DMS153 (cell line): ENCODE measurements at places on chromosomes 11 and 22.

DNA sequence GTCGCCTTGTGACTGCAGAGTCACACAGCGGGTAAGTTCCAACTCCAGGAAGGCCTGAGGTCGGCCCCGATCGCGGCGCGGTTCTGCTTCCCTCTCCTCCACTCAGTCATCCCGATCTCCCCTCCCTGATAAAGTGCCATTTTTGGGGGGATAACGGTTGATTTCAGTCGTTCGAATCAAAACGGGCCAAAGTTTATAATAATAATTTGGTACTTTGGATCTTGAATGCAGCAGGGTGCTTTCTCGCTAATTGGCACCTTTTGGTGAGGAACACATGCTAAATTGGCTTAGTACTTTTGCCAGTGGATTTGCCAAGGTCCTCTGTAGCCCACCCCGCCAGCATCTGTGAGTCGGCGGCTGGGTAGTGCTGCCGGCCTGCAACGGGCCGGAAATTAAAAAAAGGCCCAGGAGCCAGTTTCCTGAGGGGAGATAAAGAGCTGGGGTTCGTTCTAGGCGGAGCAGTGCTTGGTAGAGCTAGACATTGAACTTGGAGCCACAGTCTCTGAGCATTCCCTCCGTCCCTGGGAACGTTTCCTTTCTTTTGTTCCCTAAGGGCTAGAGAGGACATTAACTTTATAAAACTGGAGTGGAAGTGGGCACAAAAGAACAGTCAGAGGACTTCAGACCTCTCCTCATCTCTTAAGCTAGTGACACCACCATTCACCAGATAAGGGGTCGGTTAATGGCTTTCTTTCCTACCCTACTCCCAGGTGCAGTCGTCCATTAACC is 997 bp downstream of the UBE2L3 start:
- DNase-seq = no peak

- no peak for DNase-seq
Observed at GRCh38 chr22:32880061-32880460, 78.6 kb downstream of the TIMP3 start.

DNA sequence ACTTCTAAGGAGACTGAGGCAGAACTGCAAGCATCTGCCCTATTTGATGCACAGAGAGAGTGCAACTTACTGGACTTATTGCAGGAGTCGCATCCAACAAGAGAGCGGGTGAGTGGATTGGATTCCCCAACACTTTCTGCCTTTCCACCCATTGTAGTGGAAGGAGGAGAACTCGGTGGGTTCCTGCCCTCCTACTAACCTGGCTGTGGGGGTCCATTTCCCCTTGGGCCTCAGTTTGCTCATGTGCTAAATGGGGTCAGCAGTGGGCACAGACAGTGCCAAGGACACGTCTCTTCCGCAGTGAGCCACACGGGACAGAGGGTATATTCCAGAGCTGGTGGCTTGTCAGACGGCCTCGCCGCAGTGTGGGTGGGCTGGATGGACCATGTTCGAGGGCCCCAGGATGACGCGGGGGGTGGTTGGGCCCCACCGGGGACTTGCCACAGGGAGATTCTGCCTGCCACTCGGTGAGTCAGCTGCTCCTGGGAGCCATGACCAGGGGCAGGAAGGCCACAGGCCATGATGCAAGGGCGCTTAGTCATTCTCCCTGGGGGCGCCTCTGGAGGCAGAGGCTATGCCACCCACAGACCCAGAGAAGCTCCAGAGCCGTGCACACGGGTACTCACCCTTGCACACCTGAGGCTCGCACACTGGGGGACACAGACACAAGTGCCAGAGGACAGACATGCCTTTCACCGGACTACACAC is 8.2 kb downstream of the ALX4 start:
- no peak for DNase-seq

- no peak for DNase-seq
Observed at GRCh38 chr11:134745456-134745855, 333.4 kb upstream of the B3GAT1 start.

DNA sequence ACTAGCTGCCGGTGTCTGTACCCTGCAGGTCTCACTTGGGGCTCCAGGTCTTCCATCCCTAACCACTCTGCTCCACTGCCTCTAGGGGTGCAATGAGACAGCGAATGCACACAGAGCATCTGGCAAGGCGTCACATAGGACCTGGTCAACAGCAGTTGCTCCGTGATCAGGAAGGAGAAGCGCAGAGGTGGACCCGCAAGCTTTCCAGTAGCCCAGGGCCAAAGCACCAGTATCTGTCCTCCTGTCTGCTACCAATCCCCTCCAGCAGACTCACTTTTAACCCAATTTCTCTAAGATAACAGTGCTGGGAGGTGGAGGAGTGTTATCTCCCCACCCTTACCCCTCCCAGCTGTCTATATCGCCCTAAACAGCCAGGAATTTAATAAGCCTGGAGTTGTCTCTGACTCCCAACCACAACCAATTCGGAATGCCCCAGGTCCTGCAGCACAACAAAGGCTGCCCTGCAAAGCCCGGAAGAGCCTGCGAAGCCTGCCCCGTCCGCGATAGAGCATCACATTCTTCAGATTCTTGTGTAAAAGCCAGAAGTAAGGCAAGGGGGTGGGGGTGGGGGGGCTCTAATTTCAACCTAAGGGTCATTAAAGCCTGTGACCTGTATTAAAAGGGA is 19.3 kb downstream of the MYH9 start:
- no peak for DNase-seq

GRCh38 chr11:99911116-99911515 is 776.0 kb upstream of the ARHGAP42 start:
- DNase-seq = no peak

- DNase-seq = no peak
Observed at GRCh38 chr11:119218141-119218878, 12.2 kb downstream of the CBL start.

GRCh38 chr11:1639666-1640065 is 10.1 kb downstream of the KRTAP5-5 start:
- no peak for DNase-seq

DNA sequence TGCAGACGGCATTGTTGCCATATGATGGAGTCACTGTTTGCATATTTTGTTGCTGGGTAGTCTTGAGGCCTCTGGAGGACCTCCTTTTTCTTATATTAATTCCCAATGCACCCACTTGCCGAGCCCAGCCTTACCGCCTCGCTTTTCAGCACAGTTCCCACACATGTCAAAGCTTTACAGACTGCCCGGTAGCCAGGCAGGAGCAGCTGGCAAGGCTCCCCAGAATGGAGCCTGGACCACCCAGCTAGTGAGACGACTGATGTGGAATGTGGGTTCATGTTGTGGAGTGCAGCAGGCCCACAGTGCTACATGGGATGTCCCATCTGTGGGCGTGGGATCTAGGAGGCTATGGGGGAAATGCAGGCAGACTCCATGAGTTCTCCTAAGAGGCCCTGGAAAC is 99.4 kb upstream of the MTMR2 start:
- no peak for DNase-seq

DNA sequence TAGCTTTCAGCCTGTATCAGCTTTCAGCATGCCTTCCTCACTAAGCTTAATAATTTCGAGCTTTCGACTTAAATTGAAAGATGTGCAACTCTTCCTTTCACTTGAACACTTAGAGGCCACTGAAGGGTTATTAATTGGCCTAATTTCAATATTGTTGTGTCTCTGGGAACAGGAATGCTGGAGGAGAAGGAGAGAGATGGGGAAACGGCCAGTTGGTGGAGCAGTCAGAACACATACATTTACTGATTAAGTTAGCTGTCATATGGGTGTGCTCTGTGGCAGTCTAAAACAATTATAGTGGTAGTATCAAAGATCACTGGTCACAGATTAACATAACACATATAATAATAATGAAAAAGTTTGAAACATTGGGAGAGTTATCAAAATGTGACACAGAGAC is 106.2 kb downstream of the LRRC32 start:
- no peak for DNase-seq

DNA sequence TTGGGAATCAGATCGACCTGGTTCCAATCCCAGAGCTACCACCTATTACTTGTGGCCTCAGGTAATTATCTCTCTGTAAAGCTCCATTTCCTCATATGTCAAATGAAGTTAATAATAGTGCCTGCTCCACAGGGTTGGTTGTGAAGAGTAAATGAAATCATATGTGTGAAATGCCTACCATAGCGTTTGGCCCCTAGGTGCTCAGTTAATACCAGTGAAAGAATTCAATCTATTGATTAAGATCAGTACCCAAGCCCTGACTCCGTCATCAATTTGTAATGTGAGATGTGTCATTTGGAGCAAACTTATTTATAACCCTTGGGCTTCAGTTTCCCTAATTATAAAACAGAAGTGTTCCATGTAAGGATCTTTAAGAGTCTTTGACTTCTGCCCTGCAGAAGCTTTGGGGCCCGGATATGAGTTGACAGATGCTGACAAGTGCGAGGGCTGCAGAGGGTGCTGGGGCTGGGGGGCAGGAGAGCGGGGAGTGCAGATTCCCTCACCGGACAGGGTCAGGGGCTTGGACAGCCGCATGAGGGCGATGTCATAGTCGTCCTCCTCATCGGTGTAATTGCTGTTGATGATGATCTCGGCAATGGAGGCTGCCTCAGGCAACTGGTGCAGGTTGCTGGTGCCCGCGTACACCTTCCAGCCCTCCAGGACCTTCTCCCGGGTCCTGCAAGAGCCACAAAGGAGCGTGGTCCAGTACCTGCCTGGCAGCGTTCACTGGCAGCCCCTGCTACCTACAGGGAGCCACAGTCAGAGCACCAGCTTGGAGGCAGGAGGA is 20.9 kb downstream of the TMPRSS13 start:
- DNase-seq = no peak

GRCh38 chr22:36009085-36009484 is 19.5 kb downstream of the RBFOX2 start:
- DNase-seq = no peak

DNA sequence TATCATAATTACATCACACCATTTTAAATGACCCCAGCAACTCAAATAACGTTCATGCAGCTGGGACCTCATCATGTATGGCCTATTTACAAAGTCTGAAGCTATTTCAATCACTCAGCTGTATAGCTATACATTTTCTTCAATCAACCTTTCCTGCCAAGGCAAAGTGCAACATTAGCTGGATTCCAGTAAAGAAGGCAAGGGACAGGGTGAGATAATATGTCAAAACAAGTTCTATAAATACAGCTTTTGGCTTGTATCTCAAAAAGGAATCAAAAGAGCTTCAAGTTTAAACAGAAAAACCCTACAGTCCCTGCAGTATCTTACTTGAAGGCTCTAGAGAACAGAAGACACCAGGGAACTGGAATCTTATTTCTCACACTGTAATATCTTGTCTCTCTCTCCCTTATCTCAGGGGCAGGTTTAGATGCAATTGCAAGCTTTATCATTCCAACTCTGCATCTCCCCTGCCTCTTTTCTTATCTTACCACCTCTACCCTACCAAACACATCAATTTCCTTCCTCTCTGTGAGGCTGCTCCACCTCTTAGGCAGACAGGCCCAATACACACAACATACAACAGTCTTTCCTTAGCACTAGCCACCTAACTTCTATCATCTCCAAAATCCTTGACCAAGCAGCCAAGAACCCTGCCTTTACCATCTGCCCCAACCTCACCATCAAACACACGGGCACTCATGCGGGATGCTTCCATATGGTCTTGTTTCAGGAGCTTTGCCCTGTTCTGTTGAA is 34.5 kb downstream of the CELF1 start:
- DNase-seq = no peak

GRCh38 chr11:117941163-117941707 is 12.0 kb upstream of the TMPRSS13 start:
- no peak for DNase-seq

- peak; percentile 64 for DNase-seq
Observed at GRCh38 chr22:24060375-24060788, 49.3 kb downstream of the CABIN1 start.

GRCh38 chr22:41898645-41899044 is 16.2 kb downstream of the SHISA8 start:
- DNase-seq = no peak
